Mesenchymal stem cell (in vitro differentiated cells and primary cell): ENCODE measurements at places on chromosomes 6 and 20.

GRCh38 chr20:9442858-9443257 lies 71.5 kb upstream of the LAMP5 start:
- peak; percentile 5 for DNase-seq

- DNase-seq, result no peak
Measured at GRCh38 chr6:113570161-113570560, 287.0 kb upstream of the MARCKS start.

DNA sequence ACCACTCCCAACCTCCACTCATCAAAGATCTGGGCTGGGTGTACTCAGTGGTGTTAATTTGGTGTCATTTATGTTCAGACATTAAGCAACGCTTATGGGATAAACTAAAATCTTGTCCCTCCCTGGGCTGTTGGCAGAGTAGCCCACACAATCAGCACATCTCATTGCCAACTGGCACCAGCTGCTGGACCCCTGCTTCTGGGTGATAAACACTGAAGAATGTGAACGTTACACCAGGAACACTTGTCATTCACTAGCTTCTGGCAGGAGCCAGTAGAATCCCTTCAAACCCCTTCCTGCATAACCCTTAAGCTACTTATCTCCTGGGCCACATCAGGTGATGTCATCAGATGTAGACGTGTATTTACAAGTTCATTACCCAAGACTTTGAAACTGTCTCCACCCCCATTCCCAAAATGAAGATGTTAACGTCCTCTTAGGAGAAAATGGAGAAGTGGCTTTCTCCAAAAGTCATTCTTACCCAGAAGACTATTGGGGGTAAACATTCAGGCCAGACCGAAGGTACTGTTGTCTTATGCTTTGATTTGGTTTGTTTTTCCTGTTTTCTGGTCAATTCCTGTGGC lies 107.8 kb upstream of the CD93 start:
- no peak for DNase-seq

GRCh38 chr6:41724228-41724580 lies 11.2 kb downstream of the TFEB start:
- DNase-seq, result no peak

- DNase-seq, result no peak
Measured at GRCh38 chr6:82176616-82177015, 70.9 kb downstream of the IBTK start.

DNA sequence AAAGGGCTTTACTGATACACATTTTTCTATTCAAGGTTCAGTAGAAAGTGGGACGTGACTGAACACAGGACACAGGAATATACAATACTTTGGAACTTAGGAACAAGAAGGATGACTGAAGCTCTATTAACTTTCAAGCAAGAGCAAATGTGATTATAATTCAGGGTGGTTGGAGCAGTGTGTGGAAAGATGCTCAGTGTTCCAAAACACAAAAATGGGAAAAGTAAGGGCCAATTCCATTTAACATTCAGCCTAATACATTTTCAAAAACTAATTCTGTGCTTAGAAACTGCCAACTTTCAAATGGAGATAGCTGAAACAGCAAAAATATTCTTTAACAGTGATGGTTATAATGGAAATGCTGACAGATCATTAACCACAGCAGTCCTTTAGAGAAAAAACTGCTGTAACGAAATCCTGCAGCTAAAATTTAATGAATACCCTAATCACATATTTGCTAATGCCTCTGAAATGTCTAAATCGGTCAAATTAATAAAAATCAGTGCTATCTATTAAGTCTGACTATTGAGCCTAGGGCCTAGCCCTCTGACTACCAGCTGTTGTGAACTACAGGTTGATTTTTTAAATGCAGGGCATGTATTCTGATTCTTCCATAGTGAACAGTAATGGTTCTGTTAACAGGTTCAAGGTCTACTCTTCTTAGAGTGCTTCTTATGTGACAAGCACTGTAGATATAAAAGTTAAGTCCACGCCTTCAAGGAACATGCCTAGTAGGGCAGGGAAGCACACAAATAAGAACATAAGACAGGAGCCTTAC lies 45.9 kb downstream of the RARS2 start:
- no peak for DNase-seq

DNA sequence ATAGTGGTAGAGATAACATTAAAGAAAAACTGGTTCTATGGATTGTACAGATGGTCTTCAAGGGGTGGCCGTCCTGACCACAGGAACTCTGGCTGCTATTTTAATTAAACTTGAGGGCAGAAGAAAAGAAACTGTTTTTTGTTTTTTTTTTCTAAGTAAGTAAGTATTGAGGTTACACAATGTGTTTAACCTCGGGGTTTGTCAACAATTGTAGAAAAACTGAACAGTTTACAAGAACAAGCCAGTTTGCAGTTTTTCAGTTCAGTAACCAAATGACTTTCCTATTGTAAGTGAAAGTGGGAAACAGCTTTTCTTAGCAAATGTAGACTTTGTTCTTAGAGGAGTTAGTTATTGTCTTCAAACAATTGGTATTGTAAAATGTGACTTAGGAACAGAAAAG lies 77.0 kb downstream of the PLCB1 start:
- DNase-seq, result peak; percentile 61

GRCh38 chr6:127366282-127367022 lies 23.0 kb upstream of the ECHDC1 start:
- DNase-seq, result peak; percentile 92

DNA sequence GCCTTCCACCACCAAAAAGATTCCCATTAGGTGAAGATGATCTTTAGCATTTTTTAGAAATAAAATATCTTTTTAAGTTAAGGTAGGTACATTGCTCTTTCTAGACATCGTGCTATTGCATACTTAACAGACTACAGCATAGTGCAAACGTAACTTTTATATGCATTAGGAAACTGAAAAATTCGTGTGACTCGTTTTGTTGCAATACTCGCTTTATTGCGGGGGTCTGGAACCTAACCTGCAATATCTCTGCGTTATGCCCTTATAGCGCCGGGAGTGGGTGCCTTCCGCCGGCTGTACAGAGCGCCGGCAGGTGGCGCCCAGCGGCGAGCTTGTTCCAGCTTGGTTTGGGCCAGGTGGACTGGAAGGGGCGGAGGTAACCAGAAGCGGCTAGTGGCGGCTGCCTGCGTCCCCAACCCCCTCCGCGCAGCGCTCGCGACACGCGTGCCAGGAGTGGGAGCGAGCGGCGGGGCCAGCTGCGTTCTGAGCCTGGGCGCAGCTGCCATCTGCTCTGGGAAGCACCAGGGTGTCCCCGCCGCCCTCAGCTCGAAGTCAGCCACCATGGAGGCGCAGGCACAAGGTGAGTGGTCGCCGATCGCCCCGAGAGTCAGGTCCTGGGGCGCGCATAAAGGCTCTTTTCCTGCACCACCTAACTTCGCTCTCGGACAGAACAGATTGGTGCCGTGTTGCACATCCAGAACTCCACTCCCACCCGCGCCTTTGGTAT lies at the start of gene TPD52L1:
Gene TPD52L1 (plus strand): TSS at position 383 of the 727 bp plus-strand sequence. CDS start 179 bp downstream, at position 562.
- DNase-seq, result peak; percentile 65

- DNase-seq, result no peak
Measured at GRCh38 chr6:52937908-52938307, 28.4 kb upstream of the GSTA3 start.

GRCh38 chr6:105193647-105194046 lies 13.8 kb upstream of the POPDC3 start:
- DNase-seq, result no peak
